SK-N-MC (cell line): ENCODE measurements at places on chromosomes 4 and X.

GRCh38 chr4:26858947-26859401 lies 1.7 kb upstream of the STIM2 start:
- no peak for DNase-seq

DNA sequence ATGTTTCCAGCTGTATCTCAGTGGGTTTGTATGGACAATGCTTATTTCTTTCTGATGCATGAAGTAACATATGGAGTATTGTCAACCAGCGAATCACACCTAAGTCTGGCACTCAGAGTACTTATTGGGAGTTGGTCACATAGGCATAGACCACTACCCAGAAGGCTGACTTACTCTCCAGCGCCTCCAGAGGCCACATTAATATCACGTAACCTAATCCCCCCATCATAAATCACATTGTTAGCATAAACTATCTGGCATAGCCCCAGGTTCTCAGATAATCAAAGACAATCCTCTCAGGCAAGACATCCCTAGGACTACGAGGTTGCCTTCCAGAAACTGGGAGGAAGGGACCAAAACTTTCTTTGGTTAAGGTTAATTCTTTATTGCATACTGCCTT lies 560.5 kb upstream of the PABPC4L start:
- DNase-seq: no peak

DNA sequence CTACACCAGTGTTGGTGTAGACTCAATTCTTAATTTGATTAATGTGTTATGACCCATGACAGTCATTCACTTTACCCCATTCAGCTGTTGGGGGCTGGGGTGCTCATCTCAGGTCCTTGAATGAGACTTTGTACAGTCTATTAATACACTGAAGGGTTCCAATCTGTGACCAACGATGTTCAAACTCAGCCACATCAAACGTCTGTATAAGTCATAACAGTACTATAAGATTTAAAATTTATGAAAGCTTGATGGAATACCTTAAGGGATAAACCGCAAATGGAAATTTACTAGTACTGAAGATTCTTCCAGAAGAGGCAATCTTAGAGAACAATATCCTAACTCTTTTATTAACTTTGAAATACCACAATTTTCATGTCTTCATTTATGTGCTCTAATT lies 33.7 kb downstream of the REST start:
- no peak for DNase-seq

DNA sequence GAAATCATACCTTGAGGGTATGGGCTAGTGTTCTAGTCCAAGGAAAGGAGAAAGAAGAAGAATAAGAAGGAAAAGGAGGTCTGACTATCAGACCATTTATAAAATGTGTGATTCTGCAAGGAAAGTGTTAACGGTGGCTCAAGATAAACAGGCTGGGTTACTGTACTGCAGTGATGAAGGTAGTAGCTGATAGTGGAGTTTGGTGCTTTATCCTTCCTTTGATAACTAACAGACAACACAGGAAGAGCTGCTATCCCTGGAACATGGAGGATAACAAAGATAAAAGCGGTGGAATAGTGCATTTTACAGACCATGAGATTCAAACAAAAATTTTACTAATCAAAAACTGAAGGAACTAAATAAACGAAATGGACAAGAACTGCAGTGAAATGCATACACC lies 2.6 kb downstream of the UNC5C start:
- DNase-seq: no peak
